ENCODE measurements at places on chromosomes 6 and 20.

GRCh38 chr20:3296261-3297078 lies 57.5 kb upstream of the SLC4A11 start:
- DNase-seq = no peak

GRCh38 chr6:95248499-95248898 lies 328.8 kb upstream of the MANEA start:
- DNase-seq = no peak

DNA sequence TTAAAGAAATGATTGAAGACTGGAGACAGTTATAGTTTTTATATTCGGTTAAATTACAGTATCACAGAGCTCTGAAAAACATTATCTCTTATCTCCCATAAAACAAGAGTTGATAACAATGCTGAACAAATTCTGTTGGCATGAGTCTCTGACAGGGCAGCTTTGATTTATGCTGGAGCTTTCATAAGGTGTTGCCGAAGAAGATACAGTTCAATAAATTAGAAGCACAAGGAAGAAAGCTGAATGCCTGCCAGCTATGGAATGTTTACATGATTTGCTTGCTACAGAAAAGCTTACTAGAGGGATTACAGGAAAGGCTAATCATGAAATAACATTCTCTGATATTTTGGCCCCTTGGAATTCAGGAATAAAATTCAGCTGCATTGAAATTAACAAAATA lies 431.9 kb upstream of the GJE1 start:
- DNase-seq = no peak

DNA sequence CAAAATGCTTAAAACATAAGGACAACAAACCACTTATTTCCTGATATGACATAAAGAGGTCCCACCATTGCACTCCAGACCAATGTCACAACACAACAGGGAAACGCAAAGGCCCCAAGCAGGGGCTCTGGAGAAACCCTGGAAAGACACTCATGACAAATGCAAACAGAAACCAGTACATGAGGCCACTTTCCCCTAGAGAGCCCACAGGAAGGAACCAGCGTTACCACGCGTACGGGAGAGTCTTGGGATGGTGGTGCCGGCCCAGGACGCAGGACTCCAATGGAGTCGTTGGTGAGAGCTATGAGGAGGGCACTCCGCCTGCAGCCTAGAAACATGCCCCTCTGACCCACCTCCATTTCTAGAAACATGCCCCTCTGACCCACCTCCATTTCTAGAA lies 20.2 kb downstream of the GMEB2 start:
- no peak for DNase-seq

DNA sequence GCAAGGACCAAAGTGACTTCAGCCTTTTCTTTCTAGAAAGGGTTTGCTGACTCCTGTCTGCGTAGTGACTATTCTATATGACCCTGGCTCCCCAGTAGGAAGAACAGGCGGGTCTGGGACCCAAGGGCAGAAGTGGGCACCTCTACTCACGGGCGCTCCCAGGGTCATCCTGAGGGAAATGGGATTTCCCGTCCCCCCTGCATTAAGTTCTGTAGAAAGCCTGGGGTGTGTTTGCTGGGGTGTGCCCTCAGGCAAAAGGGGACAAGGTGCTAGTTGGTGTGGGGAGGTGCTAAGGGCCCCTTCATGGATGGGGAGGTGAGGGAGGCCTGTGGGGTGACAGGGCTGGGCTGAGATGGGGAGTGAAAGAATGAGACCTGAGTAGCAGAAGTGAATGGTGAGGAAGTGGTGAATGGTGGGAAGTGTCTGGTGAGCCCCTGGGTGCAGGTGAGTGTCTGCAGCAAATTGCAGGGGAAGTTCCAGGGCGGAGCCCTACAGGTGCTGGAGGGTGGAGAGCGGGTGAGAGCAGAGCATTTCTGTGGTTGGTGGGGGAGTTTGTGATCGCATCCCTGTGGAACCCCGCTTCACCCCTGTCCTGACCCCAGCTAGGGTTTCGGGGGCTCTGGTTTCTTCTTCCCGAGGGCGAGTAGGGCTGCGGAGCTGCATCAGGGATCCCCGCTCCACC lies 21.1 kb downstream of the RAET1L start:
- DNase-seq = no peak

DNA sequence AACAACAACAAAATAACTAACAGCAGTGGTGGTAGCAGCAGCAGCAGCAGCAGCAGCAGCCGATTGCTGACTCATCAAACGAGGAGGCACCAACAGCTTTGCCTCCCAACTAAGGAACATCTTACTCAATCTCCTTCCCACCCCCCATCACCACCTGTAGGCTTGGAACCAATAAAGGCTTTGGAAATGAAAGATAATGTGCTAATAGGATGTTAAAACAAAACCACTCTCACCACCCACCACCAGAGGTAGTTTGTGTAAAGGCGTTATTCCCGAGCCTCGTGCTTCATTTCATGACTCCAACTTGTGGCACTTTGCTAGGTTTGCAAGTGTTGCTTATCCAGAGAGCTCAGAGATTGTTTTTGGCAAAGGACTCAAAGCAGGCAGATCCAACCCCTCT lies 346.5 kb downstream of the CD83 start:
- DNase-seq = no peak

- no peak for DNase-seq
These were observed 14.9 kb downstream of the CRISP2 start for GRCh38 chr6:49698478-49698877.

DNA sequence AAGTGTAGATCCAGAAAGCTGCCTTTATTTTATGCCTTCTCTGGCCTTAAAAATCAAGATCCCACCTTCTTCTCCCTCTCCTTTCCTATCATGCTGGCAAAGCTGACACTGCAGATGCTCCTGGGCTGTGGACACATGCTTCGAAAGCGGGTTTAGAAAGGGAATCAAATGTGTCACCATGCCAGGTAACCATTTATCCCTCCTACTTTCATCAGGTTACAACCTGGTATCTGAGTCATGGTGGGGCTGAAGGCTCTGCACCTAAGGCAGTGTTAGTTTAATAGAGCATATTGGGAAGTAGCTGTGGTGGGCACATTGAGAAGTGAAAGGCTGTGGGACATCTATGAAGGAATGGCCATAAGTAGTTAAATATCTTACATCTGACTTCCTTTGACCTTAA lies 69.8 kb downstream of the GJA1 start:
- no peak for DNase-seq

- no peak for DNase-seq
These were observed 275.4 kb downstream of the PHF3 start for GRCh38 chr6:63910863-63911551.

DNA sequence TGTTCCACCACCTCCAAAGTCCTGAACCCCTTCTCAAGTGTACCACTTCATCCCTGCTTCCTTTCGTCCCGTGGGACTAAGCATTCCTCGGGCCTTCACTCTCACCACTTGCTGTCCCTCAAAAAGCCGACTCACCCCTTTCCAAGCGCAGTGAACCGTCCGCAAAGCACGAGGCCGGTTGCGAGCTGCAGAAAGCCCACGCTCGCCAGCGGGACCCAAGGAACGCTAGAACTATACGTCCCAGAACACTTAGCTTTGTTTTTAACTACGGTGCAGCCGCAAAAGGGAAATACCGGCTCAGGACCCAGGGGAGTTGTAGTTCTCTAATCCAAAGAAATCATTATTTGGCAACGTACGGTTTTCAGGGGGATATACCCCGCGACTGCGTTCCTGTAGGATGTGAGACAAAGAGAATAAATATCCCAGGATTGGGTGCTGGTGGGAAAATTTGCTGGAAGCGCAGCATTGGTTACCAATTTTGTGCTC lies 416 bp upstream of the POLR1H start:
- DNase-seq = no peak

- DNase-seq = no peak
These were observed 20.7 kb upstream of the ZNF76 start for GRCh38 chr6:35238843-35239289.

GRCh38 chr6:137737836-137738596 lies 129.0 kb upstream of the TNFAIP3 start:
- DNase-seq = no peak

DNA sequence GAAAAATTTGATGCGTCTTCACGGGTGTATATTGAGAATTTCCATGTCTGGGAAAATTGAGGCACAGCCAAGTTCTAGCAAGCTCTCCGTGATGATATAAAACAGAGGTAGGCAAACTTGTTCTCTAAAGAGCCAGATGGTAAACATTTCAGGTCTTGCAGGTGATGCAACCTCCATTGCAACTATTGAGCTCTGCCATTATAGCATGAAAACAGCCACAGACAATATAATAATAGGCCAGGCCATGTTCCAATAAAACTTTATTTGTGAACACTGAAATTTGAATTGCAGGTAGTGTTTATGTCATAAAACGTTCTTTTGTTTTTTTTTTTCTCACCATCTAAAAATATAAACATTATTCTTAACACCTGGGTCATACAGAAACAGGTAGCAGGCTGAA lies 168.2 kb downstream of the ZNF217 start:
- DNase-seq = no peak

DNA sequence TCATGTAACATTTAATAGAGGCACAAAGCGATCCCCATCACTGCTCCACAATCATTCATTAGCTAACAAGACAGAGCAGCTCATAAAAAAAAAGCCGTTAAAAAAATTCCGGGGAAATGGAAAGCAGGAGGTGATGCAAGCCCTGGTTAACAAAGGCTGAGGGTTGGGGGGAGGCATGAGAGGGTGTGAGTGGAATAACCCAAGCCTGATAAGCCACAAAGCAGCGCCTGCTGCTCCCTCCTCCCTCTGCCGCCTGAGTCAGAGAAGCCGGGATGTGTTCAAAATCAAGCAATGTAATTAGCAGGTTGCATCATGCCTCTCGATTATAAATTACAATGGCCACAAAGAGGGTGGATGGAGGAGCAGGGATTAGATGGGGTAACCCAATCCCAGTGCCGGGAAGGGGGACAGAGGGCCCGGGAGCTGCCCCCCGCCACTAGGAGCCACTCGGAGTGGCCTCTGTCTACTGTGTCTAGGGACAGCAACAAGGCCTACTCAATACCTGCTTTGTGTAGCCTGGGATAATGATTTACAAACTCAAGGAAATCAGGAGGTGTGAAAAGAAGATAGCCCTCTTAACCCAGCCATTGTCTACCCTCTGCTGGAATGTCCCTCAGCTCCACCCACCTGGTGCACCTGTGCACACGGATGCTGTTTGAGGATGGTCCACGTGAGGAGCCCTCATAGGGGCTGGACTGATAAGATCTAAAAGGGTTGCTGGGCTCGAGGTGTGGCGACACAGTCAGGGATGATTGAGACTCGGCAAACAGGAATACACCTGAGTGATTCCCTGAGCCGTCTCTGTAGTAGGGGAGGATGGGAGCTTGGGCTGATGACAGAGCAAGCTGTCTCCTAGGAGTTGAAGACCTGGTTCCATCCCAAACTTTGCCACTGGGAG lies 156.9 kb downstream of the VEGFA start:
- DNase-seq = no peak

GRCh38 chr20:35012227-35013069 lies 56.8 kb downstream of the MYH7B start:
- DNase-seq = no peak

GRCh38 chr20:48826883-48827771 lies 672 bp downstream of the PREX1 start:
- no peak for DNase-seq

GRCh38 chr6:167122827-167123657 lies at the start of gene CCR6:
CCR6 (plus strand) TSS chr6:167123096; CDS start chr6:167136135, 13,039 bp downstream.
- no peak for DNase-seq

- DNase-seq = no peak
These were observed 131.9 kb upstream of the BTN3A2 start for GRCh38 chr6:26232940-26233648.

DNA sequence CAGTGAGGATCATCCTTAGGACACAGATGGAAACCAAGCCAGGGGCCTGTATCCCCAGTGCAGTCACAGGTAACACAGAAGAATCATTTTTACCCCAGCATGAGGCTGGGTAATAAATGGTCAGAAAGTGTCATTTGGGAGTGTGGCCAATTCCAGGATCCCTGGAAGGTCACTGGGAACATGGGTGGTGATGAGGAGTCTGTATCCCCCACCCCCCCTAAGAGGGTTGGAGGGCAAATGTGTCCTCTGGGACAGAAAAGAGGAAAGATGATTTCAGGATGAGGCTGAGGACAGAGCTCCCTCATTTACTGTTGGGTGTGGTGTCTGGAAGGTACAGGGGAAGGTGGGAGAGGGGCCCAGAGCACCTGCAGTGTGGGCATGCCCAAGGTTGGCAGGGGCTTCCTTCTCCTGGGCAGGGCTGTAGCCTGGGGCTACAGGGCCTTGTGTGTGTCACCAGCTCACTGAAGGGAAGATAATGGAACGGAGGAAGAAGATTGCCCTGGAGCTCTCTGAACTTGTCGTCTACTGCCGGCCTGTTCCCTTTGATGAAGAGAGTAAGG lies 34.5 kb downstream of the PLCG1 start:
- no peak for DNase-seq

- no peak for DNase-seq
These were observed 1.9 kb upstream of the CDYL start for GRCh38 chr6:4774296-4774695.

DNA sequence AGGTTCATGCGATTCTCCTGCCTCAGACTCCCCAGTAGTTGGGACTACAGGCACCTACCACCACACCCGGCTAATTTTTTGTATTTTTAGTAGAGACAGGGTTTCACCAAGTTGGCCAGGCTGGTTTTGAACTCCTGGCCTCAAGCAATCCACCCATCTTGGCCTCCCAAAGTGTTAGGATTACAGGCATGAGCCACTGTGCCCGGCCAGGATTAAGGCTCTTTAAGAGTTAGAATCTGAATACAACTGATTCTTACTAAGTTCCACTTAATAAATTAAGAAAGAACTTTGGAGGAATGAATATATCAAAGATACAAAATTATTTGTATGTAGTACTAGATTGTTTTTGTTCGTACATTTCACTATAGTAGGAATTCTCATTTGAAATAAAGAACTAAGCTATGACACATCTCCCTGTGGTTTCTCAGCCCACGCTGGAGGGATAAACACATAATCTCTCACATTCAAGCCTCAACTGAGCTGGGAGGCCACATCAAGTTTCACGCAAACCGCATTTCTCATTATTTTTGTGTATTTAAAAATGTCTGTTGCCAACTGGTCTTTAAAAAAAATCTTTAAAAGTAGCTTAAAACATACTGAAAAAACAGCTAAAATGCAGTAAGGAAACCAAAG lies 34.2 kb downstream of the DTNBP1 start:
- no peak for DNase-seq

DNA sequence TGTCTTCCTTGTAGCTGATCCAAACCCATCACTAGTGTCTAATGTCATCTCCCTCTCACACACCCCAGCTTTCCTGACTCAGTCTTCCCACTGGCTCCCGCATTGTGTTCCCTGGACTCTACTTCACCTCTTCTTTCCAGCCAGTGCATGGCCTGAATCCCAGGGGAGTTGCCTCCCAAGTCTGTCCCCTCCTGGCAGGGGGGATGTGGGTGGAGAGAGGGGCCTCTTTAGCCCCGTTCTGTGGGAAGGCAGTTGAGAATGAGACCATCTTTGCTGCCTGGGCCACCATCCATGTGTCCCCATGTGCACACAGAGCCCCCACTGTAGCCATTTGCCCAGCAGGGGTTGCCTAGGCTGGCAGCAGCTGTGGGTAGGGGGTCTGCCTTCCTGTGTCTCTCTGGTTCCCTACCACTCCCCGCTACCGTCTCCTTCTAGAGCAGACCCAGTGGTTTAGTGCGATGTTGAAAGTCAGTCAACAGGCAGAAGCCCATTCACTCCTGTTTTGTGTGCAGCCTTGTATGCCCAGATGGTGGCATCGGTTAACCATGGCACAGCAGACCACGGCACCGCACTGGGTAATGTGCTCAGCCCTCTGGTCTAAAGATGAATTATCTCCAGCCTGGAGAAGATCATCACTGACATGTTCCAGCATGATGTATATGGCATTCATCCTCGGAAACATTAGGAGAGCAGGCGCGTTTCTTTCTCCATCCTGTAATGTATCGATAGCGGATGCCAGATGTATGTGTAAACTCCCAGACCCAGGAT lies 178.8 kb upstream of the SNX9 start:
- DNase-seq = no peak

GRCh38 chr6:154471609-154472362 lies 38.7 kb downstream of the CNKSR3 start:
- no peak for DNase-seq
